ENCODE measurements at places on chromosomes 1 and 21.

DNA sequence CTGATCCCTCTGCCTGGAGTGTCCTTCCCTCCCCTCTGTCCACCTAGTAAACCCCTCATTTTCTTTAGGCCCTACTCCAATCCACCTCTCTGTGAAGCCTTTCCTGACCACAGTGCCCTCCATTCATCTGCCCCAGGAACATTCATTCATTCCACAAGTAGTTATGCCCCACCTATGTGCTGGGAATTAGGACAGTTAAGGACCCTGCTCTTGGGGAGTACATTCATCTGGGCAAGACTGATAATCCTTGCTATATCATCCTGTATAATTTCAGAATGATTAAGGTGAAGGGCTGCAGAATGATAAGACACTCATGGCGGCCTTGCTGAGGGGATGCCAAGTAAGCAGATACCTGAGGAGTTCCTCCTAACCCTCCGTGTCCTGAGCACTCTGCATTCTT, 10.3 kb upstream of the FAM20B start:
- no peak for DNase-seq

GRCh38 chr21:42542196-42542595, 28.5 kb downstream of the SLC37A1 start:
- no peak for DNase-seq

DNA sequence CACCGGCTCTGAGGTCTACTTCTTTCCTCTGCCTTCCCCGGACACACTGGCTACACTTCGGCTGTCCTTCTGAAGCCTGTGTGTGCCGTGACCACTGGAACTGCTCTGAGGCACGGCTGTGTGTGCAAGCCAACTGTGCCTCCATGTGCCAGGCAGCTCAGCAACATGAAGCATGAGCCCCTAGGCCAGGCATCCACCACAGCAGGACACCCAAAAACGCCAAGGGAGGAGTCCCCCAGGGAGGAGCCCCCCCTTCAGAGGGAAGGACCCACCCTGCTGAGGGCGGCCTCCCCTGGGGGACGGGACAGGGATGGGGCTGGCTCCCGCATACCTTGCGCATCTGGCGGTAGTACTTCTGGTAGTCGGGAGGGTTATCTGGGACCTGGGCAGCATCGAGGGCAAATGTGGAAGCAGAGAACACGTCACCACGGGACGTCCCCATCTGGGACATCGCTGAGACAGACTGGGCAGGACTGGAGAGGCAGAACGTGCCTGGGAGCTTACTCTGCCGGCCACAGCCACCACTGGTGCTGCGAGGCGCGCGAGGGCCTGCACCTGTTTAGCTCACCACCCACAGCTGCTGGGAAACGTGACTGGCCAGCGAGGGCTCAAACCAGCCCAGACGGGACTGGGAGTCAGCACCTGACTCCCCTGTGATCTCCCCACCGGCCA, 20.5 kb downstream of the LSS start:
- DNase-seq = no peak

DNA sequence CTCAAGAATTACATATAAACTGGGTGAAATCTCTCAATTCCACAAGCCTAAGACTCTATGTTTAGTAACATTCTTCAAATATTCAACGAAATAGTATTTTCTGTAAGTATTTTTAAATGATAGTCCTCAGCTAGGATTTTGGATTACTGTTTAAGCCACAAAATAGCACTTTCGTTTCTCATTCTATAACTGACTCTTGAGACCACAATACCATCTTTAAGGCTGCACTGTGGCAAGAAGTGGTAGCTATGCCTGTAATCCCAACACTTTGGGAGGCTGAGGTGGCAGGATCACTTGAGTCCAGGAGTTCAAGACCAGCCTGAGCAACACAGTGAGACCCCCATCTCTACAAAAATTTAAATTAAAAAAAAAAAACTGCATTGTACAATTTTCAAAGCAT, 126.7 kb downstream of the CDC42BPA start:
- DNase-seq = no peak

- no peak for DNase-seq
Observed at GRCh38 chr21:45818276-45818903, 163.2 kb upstream of the COL6A1 start.

DNA sequence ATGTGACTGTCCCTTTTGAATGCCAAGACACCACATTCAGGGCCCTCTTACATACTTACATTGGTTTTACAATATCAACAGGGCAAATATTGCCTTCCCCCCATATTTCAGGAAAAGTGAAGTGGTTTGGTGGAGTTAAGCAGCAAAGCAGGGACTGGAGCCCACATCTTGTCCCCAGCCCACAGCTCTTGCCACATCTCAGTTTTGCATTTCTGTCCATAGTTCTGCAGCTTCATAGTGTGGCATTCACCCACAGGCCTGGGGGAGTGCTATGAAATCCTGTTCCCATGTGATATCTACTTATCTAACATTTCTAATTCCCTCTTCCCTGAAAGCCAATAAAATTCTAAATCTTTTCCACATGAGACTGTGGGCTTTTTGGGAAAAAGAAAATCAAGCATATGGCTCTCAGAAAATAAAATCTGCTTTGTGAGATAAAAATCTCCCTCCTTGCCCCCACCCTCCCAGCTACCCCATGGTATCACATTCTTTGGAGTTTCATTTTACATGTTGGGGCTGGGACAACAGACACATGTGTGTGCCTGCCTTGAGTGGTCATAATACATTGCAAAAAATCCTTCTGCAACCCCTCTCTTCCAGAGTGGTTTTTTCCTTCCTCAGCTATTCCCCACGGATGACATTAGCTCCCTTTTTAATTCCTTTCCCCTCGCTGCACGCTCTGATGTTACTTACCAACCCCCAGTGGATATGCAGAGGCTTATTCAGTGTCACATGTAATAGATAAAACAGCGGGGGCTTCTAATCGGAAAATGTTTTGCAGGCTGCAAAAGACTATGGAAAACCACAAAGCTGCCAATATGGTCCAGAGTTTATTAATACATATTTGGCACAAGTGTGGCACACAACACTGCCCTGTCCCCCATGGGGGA, 20.5 kb upstream of the CD2 start:
- DNase-seq = no peak

DNA sequence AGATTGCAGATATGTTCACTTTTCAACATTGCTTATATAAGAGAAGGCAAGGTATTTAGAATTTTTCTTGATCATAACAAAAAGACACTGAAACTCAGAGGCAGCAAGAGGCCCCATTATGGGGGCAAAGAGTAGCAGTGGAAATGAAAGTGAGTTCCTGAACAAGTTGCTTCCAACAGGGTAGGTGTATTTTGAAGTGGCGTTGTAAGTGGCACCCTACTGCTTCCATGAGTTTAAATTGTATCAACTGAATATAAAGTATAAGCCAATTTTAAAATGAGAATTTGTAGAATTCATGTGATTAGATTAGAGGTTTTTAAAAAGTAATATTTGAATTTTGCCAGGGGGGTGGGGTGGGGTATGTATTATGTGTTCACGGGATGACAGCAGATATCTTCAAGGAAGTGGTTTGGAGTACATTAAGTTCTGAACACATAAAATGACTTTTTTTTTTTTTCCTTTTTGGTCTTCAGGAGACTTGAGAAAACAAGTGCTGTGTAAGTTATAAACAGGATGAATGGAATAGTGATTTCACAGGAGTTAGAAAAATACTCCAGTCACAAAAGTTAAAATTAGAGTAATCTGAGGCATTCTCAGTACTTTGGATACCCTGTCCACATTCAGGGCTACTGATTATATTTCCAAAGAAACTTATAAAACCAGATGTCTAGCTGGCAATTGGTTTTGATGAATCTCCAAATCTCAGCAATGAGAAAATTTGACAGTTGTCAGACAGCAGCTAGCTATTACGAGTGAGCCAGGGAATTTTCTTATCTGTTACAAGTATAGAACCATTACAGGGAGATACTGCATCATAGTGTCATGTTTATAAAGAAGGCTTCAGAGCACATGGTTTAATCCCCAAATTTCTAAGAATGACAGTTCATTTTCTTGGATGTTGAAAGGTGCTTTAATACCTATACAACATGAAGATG, 182.0 kb downstream of the ST6GALNAC3 start:
- no peak for DNase-seq

GRCh38 chr21:33286600-33287456, 20.7 kb downstream of the IL10RB start:
- no peak for DNase-seq

Data from CD4-positive, alpha-beta T cell treated with Interleukin-12 subunit alpha and Interleukin-12 subunit beta, for 1 hour (primary cell).